Pulmonary artery endothelial cell (primary cell): ENCODE measurements at places on chromosomes 12 and 14. TPM values are rescaled to one million over a fixed set of nuclear protein-coding genes. Genes with fewer than 3 reads are reported as not detected.

DNA sequence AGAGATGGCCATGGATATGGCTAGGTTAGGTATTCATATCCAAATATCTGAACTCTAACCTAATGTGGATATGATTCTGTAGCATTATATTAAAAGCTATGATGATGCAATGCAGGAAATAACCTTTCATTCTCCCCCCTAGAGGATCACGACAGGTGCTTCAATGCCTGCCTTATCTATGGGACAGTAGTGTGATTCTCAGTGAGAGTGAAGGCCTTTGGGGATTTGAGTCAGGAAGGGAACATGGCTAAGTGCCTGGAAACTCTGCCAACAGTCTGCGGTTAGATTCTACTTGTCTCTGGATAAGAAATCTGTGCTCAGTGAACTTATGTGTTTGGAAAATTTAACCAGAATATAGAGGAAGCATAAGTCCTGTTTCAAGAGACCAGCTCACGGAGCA, 81.8 kb downstream of the SLC38A1 start:
- DNase-seq: no peak

Gene KRT2
- not detected in 2 replicates for total RNA-seq

Gene ASCL1
- total RNA-seq: not detected in 2 replicates

Gene RNASE2
- total RNA-seq: not detected in 2 replicates

DNA sequence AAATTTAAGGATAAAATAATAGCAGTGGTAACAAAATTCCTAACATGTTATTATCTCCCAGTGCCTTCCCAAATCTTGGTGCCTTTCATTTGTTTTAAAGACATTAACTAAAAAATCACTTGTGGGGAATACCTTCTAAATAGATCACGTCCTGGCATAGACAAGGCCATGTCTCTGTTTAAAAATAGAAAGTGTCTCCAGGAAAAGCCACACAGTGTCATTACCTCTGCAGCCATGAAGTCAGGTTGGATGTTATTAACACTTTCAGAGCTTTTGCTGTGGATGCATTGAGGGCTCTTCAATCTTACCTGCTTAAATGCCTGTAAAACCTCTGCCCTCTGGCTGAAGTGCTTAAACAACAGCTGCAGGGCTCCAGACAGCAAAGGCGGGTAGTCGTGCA, 211.1 kb downstream of the ITPR2 start:
- DNase-seq: no peak

DNA sequence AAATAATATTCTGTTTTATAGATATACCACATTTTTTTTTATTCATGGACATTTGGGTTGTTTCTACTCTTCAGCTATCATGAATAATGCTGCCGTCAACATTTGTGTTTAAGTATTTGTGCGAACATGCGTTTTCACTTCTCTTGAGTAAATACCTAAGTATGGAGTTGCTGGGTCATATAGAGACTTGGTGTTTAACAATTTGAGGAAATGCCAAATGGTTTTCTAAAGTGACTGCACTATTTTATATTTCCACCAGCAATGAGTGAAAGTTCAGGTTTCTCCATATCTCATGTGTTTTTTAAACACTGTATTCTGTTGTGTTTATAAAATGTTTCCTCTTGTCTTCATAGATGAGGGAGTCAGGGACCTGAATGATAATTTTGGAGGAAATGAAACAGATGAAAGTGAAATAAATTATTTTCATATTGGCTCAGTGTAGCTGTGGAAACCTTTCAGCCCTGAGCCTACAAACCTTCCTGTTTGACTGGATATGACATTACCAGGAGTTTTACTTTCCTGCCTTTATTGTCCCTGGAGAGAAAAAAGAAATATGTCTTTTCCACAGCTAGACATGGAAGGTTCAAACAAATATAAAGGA, 26.3 kb downstream of the DAAM1 start:
- no peak for DNase-seq
